Femur (tissue), 1 donor: ENCODE measurements at places on chromosomes 1 and 21.
A peak's percentile ranks its signal among the peaks of the same experiment; 100 is the strongest.

GRCh38 chr1:66160719-66161118 lies 368.0 kb downstream of the PDE4B start:
- DNase-seq = no peak

DNA sequence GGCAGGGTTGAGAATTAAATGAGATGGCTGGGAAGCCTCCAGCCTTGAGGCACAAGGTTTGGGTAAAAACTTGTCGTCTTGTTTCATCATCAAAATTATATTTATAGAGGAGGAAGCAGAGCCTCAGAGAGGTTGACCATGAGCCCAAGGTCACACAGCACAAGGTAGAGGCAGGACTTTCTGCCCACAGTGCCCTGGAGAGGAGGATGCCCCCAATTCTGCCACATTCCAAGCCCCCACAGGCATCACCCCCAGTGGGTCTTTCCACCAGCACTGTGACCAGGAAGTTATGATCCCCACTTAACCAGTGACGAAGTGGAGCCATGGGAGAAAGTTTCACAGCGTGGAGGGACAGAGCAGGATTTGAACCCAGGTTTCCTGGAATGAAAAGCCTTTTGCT lies 400.0 kb downstream of the MATN1 start:
- no peak for DNase-seq

GRCh38 chr21:28742527-28742926 lies 250.2 kb downstream of the LTN1 start:
- no peak for DNase-seq

DNA sequence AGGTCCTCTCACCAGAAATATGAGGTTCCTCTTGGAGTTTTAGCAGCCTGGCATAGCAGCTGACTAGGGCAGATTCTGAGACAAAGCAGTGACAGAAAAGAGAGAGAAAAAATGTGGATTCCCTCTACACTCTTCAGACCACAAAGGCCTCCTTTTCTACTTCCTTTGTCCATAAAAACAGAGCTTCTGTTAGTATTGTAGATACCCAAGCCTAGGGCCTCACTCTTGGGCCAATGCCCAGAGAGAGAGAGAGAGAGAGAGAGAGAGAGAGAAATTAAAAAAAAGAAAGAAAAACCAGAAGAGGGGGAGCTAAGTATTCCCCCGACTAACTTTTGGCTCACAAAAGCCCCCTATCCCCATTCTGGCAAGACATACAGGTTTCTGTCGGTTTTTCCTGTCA lies 2.4 kb upstream of the ZRANB2 start:
- no peak for DNase-seq

DNA sequence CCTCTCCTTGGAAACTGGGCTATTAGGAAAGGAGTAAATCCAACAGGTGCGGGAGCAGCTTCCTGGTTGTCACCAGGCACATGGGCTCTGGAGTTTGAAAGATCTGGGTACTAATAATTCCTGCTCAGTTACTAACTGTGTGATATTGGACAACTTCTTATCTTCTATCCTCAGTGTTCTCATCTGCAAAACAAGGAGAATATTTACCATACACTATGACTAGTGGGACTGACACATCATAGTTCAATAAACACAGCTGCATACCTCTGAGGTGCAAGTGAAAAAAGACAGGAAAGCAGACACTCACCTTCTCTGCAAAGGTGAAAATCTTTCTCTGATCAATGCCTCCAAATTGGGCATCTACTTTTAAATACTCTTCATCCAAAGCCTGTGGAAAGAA lies 19.7 kb downstream of the YARS1 start:
- DNase-seq = no peak

GRCh38 chr1:1085911-1086841 lies 12.1 kb upstream of the RNF223 start:
- DNase-seq = peak; percentile 17

GRCh38 chr21:27173053-27173452 lies 206.2 kb upstream of the ADAMTS5 start:
- DNase-seq = no peak

- peak; percentile 84 for DNase-seq
These were observed at the start of gene SHISA4 for GRCh38 chr1:201888282-201889089. TSS of gene SHISA4 (plus strand) at chr1:201888898. CDS start at chr1:201888995, 97 bp downstream.

DNA sequence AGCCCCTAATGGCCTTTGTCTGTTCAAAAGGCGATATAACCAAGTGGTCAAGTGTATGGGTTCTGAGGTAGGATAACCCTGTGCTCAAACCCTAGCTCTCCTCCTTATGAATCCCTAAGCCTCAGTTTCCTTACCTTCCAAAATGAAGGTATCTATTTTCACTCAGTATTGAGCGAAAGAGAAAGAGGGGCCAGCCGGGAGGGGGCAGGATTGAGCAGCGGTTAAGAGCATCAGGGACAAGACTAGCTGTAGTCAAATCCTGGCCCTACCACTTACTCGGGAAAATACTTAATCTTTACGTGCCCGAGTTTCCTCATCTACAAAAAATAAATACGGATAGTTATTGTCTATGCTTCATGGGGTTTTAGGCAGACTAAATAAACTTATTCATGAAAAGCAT lies 25.7 kb downstream of the LY9 start:
- DNase-seq = no peak

GRCh38 chr1:39344394-39345154 lies 140.1 kb downstream of the MACF1 start:
- no peak for DNase-seq

DNA sequence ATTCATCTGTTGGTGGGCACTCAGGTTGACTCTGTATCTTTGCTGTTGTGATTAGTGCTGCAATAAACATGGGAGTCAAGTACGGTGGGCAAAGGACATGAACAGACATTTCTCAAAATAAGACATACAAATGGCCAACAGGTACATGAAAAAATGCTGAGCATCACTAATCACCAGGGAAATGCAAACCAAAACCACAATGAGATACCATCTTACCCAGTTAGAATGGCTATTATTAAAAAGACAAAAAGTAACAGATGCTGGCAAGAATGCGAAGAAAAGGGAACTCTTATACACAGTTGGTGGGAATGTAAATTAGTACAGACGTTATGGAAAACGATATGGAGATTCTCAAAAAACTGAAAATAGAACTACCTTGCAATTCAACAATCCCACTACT lies 98.9 kb downstream of the TMEM53 start:
- DNase-seq = no peak

DNA sequence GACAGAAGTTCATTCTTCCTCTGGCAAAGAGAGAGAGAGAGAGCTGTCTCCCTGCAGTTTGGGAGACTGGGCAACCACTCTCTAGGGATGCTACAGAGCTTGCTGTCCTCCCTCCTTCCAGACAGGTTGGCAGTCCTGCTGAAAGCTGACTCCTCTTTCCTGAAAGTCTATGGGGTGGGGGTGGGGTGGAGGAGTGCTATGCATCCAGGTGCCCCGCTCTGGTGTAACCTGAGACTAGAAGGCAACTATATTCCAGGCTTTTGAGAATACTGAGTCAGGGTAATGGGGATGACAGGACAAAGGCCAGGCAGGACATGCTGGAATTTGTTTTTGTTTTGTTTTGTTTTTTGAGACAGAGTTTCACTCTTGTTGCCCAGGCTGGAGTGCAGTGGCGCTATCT lies 55.4 kb downstream of the OPTC start:
- DNase-seq = no peak

GRCh38 chr21:45514311-45515021 lies 27.8 kb downstream of the SLC19A1 start:
- DNase-seq = no peak

DNA sequence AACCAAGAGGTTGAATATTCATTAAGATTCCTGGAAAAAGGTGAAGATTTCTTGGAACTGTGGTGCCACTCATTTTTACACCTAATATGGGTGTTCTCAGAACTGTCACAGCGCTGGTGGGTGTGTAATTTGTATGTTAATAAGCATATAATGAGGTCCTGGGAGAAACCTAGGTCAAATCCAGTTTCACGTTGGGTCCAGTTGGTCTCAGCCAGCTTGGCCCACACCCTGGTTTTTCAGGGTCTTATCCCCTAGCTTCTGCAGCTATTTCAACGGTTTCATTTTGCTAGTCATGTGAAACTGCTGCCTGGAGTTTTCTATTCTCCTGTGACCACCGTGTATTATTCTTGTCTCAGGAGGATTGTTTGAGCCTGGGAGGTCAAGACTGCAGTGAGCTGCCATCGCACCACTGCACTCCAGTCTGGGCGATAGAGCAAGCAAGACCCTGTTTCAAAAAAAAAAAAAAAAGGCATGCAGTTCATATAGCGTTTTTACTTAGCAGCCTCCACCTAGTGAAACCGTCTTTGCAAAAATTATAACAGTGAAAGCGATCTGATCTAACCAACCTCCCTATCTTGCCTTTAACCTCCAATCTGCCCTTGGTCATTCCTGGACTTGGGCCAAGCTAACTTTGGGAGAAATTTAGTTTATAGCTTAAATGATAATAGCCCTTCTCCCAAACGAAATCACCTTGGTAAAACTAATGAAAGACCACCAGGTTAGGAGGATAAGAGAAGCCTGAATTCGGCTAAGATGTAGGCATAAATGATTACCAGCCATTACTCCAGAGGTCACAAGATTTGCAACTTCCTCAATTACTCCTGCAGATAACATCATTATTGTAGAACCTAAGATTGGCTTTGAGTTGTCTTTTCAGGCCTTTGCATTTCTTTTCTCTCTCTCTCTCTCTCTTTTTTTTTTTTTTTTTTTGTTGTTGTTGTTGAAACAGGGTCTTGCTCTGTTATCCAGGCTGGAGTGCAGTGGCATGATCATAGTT lies 44.0 kb downstream of the PTAFR start:
- DNase-seq = no peak

DNA sequence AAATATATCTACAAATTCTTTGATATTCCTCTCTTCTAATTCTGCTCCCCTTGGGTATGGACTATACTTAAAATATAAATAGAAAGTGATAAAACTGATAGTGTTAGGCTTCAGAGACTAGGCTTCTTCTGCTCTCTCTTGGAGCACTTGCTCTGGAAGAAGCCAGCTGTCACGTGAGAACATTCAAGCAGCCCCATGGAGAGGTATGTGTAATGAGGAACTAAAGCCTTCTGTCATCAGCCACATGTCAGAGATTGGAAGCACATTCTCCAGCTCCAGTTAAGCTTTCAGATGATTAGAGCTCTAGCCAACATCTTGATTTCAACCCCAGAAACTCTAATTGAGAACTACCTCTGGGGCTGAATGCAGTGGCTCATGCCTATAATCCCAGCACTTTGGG lies 34.3 kb downstream of the XKR8 start:
- DNase-seq = no peak
